Non-pigmented ciliary epithelial cell (primary cell): ENCODE measurements at places on chromosomes 6 and 20.

GRCh38 chr6:137904822-137905617 is 38.0 kb downstream of the TNFAIP3 start:
- DNase-seq, result no peak

DNA sequence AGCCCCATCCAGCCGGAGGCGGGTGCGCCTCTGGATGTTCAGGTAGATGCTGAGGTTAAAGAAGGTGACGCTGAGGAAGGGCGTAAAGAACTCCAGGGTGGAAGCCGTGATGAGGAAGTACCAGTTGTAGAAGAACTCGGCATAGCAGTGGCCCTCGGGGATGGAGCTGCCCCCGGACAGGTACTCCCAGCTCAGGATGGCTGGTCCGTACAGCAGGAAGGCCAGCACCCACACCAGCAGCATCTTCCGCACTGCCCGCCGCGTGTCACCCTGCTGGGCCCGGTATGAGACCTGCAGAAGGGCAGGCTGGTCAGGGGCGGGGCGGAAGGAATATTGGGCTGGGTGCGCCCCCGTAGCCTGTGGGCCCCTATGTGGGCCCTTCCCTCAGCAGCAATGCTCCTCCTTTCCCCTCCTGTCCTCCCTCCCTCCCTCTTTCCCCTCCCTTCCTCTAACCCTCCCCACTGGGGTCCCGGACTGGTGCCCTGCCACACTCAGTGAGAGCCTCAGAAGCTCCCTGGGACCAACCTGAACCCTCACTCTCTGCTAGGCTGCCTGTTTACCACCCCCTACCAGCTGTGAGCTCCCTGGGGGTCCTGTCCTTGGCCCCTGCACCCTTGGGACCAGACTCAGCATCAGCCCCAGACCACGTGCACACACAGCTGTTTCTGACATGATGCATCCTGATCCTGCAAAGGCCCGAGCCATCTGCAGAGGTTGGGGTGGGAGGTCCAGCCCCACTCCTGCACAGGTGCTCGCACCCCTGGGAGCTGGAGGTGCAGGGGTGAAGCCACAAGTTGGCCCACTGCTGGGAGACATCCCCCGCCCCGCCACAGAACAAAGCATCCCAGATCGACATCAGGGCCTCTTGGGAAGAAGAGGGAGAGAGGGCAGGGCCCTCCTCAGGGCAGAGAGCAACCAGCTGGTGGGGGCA is 3.2 kb downstream of the HRH3 start:
- DNase-seq, result no peak

DNA sequence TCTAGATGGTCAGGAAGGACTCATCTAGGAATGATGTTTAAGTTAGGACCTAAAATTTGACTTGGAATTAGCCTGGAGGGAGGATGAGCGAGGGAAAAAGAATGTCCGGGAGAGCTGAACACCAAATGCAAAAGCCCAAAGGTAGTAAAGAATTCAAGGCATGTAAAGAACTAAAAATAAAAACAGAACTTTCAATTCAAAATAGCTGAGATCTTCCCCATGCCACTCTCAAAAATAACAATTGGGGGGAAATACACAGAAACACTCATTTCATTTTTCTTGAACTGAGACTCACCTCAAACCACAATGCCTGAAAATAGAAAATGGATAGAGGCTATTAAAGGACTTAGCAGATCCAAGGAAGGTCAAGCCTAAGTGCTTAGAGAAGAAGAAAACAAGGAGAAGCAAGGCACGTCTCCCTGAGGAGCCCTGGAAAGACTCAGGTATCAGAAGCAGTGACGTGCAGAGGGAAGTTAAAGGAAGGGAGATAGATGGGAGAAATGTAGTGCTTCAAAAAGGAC is 10.4 kb downstream of the PXT1 start:
- DNase-seq, result no peak

DNA sequence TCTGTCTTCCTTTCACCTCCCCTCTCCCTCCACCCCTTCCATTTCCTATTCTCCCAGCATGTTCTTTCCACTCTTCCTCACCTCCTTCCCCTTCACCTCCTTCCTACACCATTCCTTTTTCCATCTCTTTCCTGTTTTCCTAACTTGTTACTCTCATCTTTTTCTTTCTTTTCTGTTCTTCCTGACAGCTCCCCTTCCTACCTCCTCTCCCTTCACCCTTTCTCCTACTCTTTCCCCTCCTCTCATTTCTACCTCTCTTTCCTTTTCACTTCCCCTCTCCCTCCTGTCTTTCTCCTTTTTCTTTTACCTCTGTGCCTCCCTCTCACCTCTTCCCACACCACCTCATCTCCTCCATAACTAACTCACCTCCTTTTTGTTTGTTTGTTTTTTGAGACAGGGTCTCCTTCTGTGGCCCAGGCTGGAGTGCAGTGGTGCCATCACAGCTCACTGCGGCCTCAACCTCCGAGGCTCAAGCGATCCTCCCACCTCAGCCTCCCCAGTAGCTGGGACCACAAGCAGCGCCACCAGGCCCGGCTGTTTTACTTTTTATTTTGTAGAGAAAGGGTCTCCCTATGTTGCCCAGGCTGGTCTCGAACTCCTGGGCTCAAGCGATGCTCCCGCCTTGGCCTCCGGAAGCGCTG is 864 bp upstream of the ARFGEF2 start:
- DNase-seq, result no peak

DNA sequence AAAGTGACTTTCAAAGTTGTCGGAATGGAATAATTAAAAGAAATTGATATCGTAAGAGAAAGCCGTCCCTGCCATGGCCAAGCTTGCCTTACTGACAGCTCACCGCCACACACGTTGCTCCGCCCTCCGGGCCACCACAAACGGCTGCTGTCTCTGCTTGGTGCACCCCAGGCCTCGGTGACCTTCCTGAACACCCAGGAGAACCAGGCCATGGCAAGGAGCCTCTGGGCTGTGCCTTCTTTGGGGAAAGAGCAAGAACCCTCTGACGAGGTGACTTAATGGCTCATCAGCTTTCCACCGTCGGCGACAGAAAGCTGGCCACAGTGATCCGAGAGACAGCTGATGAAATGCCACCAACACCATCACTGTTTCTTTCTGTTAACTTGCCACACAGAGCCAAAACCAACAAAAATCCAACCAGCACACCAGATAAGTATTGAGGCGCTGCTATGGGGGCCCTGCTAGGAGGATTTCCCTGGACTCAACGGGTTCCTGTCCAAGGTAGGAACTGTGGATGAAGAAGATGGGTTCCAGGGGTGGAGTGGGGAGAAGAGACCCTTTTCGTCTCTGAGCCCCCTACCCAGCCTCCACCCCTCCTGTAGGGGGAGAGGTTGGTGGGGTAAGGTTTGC is 61.4 kb downstream of the NPEPL1 start:
- DNase-seq, result no peak

- no peak for DNase-seq
Observed at GRCh38 chr20:3887876-3888620, 1.1 kb upstream of the PANK2 start.

DNA sequence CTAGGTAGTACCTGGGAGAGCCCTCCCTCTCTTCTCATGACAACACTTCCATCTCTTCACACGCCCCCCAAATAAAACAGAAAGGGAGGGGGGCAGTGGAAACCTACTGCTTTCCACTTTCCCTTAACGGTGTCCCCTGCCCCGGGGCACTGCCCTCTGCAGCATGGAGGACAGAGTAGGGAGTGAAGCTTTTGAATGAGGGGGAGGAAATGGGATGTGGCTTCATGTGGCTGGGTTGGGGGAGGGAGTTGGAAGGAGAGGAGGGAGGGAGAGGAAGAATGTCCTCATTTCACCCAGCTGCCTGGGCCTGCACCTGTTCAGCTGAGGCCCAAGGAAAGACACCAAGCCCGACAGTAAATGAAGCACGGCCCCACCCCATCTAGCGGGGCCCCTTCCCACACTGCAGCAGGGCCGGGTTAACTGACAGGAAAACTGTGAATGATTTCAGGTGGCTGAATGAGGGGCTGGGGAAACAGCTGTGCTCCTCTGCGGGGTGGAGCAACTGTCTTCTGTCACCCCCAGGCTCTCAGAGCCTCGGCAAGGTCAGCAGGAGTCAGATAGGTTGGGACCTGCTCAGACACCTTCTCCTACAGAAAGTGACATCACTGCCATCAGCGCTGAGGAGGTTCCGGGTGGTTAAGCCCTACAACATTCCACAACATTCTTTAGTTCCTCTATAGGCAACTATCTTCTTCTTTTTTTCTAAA is 40.0 kb upstream of the TAF8 start:
- no peak for DNase-seq

DNA sequence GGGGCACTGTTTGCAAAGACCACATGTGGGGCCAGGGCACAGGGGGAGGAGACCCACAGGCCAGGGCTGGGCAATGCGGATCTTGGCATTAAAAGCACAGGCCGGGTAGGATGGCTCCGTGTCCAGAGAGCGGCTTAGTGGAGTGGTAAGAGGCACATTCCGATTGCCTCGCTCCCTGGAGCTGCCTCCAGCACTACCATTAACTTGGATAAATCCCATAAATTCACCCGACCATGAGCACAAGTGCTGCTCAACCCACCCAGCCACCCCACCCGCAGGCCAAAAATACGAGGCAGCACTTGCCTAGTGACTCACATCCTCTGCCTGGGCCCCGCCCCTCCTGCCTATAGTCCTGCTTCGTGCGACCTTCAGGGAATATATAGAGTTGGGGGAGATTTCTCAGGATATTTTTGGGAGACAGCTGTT is 67.5 kb upstream of the QKI start:
- DNase-seq, result no peak

DNA sequence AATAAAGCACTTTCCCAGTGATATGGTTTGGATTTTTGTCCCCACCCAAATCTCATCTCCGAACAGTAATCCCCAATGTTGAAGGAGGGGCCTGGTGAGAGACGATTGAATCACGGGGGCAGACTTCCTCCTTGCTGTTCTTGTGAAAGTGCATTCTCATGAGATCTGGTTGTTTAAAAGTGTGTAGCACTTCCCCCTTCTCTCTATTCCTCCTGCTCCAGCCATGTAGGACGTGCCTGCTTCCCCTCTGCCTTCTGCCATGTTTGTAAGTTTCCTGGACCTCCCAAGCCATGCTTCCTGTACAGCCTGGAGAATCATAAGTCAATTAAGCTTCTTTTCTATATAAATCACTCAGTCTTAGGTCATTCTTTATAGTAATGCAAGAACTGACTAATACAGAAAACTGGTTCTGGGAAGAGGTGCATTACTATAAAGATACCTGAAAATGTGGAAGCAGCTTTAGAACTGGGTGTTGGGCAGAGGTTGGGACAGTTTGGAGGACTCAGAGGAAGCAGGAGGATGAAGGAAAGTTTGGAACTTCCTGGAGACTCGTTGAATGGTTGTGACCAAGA is 7.4 kb downstream of the EPM2A start:
- no peak for DNase-seq
